ENCODE measurements at places on chromosomes 13 and 19. TPM values are rescaled to one million over a fixed set of nuclear protein-coding genes. Genes with fewer than 3 reads are reported as not detected.

The PCID2 gene
- total RNA-seq = 37.4 TPM

The C19orf81 gene
- not detected for total RNA-seq

The TJP3 gene
- 1.7 TPM for total RNA-seq

The TUBA3C gene
- total RNA-seq = not detected

The GPR32 gene
- not detected for total RNA-seq

The ANGPTL4 gene
- 121 TPM for total RNA-seq

The SMIM44 gene
- not detected for total RNA-seq
